Inflammatory macrophage (primary cell): ENCODE measurements at places on chromosomes 2 and 18.

GRCh38 chr2:68368654-68369336, 3.7 kb downstream of the PLEK start:
- no peak for DNase-seq

DNA sequence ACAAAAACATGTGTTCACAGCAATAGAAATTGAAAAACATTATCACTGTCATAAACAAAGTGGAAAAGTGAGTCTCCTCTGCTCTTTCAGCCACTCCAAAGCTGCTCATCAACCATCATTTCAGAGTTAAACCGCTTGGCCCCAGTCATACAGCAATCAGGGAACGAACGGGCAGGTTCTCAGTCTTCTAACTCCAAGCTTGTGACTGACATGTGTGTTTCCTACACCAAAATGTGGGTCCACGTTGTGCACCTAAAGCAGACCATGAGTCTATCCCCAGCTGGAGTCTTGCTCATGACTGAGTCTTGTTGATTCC, 582.6 kb upstream of the ID2 start:
- no peak for DNase-seq

GRCh38 chr2:239889641-239890121, 135.5 kb downstream of the NDUFA10 start:
- DNase-seq = no peak

DNA sequence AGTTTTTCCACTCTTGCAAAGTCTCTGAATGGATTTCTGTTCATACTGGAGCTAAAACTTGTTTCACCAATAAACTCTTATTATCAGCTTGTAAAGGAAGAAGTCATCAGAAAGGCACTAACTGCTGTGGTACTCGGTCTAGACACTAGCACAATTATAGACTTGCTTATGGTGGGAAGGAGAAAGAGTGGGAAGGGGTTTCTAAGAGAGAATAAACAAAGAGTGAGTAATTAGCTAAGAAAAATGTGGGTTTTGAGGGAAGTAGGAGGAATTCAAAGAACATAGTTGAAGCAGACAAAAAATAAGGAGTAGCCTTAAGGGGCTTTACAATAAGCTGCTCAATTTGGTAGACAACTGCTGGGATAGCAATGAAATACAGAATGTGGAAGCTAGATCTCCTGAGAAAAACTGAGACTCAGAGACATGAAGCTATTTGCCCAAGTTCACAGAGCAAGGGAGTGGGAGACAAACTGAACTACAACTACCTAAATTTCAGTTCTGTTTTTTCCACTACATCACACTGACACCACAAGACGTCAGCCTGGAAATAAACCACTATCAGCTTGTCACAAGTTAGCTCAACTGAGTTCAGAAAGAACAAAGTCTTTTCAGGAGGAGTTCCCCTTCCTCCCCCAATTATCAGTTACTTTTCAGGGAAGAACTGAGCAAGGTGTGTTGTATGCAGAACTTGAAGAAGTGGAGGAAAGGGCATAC, 59.7 kb downstream of the MAP4K3 start:
- DNase-seq = peak; percentile 86

DNA sequence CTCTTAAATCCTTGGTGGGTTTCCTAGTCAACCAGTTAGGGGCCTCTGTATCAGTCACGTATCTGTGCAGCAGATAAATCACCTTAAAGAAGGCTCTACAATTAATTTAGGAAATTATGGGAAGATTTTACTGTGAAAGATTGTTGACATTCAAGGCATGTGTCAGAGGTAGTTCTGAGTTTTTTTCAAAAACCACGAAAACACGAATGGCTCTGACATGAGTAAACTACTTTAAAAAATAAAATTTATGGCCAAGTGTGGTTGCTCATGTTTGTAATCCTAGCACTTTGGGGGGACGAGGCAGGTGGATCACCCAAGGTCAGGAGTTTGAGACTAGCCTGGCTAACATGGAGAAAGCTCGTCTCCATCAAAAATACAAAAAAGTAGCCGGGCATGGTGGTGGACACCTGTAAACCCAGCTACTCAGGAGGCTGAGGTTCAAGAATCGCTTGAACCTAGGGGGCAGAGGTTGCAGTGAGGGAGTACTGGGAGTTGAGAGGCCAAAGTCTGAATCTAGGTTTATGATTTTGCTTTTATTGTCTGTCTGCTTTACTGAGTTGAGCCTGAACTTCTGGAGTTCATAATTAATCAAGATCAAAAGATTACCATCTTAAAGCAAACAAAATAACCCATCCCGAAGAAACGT, 77.1 kb downstream of the SPRED2 start:
- no peak for DNase-seq
